ENCODE measurements at places on chromosomes 1 and 21. TPM values are rescaled to one million over a fixed set of nuclear protein-coding genes. Genes with fewer than 3 reads are reported as not detected.

- H3K27ac ChIP-seq, result no peak overlapping the region
- DNase-seq, result no peak
- no peak overlapping the region for H3K4me3 ChIP-seq
- H3K27me3 ChIP-seq, result no peaks in the 10 kb centered on the region
- peaks cover 5% of the 10 kb centered on the region for H3K36me3 ChIP-seq
- H3K4me1 ChIP-seq, result no peaks in the 10 kb centered on the region
These were observed 31.1 kb downstream of the A3GALT2 start for GRCh38 chr1:33289858-33290154.

DNA sequence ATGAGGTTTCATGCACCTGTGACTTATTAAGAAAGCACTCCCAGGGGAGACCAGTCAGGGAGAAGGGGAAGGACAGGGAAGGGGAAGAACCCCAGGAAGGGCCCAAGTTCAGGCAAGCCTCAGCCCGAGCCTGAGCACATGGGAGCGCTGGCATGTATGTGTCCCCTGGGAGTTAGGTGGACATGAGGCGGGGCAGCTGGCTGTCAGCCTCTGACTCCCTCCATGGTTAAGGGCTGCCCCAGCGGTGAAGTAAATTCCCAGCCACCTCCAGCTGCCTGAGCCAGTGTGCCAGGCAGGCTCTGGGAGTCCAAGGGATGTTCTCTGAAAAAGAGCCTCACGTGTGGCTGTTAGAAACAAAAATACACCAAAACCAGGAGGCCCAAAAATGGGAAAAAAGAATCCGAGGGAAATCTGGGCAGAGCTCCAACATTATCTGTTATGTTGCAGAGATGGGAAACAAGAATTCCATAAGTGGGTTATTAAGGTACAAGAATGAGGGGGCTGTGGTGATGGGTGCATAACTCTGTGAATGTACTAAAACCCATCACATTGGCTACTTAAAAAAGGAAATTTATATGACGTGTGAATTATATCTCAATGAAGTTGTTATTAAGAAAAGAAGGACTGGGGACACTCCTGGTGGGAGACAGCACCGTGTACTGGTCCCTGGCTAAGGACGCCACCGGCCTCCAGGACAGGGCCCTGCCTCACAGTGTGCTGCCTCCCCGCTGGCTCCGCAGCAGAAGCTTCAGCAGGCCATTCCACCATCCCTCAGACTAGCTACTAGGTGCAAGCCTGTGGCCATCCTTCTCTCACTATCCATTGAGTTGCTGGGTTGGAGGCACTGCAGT, 18.7 kb downstream of the DMRTB1 start:
- DNase-seq, result no peak
- peaks cover 38% of the 10 kb centered on the region for H3K27me3 ChIP-seq
- H3K4me3 ChIP-seq, result no peak overlapping the region
- no peaks in the 10 kb centered on the region for H3K4me1 ChIP-seq

DNA sequence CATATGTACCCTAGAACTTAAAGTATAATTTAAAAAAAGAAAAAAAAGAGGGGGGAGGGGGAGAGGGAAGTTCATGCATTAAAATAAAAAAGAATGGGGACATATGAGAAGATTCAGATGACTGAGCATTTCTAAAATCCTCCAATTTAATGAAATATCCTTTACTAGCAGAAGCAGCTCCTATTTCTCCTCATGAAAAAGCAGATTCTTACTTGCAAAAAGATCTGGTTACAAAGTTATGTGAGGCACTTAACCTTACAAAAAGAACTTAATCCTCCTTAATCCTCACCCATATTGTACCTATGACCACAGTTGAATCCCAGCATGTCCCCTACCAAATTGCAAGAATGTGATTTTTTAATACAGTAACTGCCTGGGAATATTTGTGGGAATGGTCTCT, 298.5 kb downstream of the SRGAP2C start:
- H3K27me3 ChIP-seq, result no peaks in the 10 kb centered on the region
- no peak for DNase-seq
- H3K4me3 ChIP-seq, result no peak overlapping the region
- H3K27ac ChIP-seq, result no peak overlapping the region

DNA sequence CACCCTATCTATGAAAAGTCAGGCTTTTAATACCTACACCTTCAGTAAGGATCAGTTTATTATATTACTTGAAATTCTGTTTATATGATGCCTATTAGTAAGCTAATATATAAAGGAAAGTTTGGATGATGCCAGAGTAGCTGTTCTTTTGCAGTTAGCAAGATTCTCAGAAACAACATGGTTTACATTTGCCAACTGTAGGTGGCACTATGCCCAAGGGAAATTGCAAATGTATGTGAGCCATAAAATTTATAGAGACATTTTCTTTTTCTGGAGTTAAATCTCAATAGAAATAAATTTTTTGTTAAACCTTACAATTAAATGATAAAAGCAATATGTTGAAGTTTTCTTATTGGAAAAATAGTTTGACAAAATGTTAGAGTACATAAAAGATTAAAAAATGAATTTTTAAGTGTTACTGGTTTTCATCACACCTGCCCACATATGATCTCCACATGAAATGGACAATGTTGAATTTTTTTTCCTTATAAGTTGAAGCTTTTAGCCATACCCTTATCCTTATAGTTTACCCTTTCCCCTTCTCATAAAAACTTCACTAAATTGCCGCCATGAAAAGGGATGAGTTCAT, 32.1 kb upstream of the EPHX4 start:
- no peak overlapping the region for H3K27ac ChIP-seq
- H3K4me1 ChIP-seq, result no peaks in the 10 kb centered on the region
- no peaks in the 10 kb centered on the region for H3K36me3 ChIP-seq
- H3K27me3 ChIP-seq, result no peaks in the 10 kb centered on the region
- H3K4me3 ChIP-seq, result no peak overlapping the region

The KLHL17 gene
- 25.9 TPM for total RNA-seq

Data from astrocyte (in vitro differentiated cells and primary cell).